Peyer's patch (tissue), 4 donors: ENCODE measurements at places on chromosomes 1 and 21.

GRCh38 chr1:156822680-156823079 is 6.0 kb upstream of the SH2D2A start:
- no peak for DNase-seq

DNA sequence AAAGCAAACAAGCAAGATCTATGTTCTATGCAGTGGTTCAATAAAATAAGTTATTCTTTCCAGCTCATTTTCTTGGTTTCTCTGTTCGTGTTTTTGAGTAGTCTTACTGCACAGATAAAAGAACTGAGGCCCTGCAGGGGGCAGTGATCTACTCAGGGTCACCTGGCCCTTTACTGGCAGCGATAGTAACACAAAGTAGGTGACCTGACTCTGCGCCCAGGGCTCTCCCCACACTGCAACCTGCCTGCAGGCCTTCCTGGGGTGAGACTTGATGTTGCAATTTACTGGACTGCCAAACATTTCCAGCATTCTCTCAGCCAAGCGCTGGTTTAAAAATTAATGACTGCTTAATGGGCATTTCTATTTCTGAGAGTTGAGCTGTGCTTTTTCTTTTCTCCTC is 110.3 kb downstream of the HUNK start:
- DNase-seq: no peak

DNA sequence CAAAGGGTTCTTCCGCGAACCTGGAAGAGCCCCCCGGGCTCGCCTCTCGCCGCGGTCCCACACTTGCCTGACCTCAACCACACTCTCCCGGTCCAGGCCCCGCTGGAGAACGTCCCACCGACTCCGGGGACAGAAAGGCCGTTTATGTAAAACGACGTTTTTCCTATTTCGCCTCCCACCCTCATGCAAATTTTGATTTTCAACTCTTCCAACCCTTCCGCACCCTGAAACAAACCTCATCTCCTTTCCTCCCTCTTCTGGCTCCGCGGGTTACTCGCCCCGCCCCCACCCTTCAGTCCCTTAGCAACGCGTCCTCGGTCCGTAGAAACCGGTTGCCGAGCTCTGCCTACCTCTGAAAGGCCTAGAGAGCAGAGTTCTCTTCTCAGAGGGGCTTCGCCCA is at the start of gene C1orf141:
Gene C1orf141, minus strand, starts transcription at position 276 of the 400 bp plus-strand sequence. CDS start 7,730 bp downstream, outside the sequence.
- DNase-seq: peak; percentile 51

GRCh38 chr1:208420696-208421095 is 176.5 kb upstream of the PLXNA2 start:
- DNase-seq: no peak

DNA sequence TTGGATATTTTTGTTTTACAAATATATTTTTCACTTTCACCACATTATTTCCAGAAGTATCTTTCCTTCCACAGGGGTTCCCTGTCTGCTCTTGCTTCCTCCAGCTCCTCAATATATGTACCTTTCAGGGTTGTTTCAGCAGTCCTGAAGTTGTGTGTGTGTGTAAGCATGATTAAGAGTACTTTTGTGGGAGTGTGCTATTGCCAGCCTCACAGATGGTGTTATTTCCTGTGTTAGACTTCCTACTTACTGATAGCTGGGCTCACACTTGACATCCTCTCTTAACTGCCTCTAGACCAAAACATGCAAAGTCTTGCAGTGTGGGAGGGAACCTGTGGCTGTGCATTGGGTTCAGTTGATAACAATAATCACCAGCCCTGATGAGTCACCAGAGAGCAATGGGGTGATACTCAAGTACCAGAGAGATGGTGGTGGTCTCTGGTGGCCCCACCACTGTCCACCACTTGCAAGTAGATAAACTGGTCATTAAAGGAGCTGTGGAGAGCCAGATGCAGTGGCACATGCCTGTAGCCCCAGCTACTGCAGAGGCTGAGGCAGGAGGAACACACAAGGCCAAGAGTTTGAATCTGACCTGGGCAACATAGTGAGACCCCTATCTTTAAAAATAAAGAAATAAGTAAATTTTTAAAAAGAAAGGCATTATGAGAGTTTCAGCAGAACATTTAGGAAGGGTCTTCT is 126.7 kb downstream of the NR5A2 start:
- peak; percentile 69 for DNase-seq

DNA sequence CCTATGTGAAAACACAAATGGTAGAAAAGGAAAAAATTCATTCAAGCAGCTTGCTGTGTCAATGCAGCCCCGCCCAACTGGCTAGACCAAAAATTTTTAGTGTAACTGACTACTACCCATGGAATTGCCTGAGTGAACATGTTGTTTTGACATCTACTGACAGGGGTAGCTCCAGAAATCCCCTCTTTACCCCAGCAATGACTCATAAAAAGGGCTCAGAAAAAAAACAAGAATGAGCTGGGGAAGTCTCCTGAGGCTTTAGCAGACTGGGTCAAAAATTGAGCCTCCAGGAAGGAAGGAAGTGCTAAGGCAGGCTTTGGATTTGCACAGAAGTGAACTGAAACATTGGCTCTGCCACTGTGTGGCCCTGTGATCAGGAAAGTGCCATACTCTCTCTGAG is 24.4 kb upstream of the FGGY start:
- no peak for DNase-seq

DNA sequence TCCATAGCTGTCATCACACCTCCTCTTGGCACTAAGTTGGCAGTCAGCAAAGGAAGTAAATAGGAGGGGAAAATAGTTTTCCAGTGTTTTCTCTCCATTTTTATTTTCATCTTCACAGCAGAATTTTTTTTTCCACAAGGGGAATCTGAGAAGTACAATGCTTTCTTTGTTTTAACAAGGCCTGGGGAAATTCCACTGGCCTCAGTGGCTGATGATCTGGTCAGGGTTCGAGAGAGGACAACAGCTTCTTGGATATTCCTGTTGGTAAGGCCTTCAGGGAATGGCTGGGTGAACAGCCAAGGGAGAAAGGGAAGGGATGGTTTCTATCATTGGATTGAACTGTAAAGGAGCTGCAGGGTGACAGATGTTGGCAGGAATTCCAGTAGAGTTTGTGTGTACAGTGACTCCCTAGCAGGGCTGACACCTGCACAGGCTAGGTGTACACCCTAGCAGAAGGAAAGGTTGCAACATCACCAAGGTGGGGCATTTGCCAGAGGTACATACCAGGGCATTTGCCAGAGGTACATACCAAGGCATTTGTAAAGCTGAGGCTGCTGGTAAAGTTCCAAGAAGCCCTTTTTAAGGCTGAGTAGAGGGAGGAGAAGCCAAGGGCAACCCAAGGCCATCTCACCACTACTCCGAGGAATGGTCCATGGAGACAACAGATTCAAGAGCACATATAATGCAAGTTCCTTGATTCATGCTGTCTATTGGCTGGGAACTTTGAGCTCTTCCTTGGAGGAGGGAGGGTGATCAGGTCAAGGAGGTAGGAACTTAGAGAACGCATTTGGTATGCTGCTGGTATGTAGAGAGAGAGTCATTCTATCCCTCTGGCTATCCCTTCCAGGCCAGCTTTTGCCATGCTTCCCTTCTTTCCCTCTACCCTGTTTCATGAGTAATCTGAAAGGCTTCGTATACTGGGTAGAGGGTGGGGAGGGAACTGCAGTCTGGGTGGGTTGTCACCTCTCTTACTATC is 3.1 kb downstream of the GJA5 start:
- no peak for DNase-seq

DNA sequence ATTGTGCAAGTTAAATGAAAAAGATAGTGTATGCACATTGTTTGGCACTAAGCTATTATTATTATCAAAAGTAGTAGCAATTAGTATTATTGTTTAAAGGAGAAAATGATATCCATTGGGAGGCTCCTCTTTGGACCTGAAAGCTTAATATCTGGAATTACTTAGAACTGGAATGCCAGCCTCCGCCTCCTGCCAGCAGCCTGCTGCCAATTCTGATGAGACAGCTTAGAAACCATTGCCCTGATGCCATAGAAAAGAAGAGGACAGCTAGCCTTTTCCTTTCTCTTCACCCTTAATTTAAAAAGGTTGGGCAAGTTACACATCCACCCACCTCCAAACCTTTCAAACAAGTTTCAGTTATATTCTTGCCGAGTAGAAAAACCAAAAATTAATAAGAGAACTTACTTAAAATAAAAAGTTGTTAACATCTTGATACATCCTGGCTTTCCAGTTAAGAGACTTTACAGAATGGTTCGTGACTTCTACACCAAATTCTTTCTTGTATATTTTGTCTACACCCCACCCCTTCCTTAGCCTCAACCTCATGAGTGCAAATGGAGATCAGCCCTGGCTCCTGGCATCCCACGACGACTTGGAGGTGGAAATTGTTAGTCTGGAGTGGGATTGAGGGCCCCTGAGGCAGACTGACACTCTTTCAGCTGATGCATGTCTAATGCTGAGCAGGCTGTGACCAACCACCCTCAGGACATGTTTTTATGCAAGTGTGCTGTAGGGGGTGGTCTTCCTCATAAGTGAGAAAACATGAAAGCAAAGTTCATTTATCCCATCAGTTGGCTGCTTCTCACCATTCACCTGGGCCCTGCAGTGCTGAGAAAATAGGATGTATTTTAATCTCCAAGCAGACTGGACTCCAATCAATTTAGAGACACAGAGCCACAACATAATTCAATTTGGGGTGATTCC is 120.6 kb downstream of the KCNJ15 start:
- DNase-seq: no peak

DNA sequence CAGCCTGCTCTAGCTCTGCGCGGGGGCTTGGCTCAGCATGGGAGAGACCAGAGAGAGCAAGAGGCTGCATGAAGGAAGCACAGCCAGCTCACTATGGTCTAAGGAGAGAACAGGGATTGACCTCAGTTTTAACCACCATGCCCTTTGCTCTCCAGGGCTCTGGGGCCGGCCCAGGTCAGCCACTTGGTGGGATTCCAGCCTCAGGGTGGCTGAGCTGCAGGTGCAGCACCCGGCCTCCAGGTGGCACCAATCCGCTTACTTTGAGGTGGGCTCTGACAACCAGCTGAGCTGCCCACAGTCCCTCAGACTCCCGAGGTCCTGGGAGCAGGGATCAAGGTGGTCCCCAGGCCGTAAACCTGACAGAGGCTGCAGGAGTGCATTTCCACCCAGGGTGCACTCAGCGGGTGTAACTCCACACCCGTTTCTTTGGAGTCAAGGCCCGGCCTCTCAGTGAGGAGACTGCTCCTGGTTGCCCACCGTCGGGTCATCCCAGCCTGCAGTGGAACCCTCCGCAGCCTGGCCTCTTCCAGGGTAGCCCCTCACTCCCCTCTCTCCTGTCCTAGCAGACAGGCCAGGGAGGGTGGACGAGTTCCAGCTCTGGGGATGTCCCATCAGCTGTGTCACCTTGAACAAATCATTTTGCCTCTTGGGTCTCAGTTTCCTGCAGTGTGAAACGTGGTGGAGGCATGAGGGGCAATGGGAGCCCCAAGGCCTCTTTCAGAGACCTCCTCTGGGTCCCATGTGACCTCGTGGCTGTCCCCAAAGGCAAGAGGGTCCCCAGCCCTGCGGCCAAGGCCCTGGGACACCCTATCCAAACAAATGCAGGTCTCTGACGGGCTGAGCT is 607 bp upstream of the LGR6 start:
- peak; percentile 54 for DNase-seq
